ENCODE measurements at places on chromosomes 1 and 21.

DNA sequence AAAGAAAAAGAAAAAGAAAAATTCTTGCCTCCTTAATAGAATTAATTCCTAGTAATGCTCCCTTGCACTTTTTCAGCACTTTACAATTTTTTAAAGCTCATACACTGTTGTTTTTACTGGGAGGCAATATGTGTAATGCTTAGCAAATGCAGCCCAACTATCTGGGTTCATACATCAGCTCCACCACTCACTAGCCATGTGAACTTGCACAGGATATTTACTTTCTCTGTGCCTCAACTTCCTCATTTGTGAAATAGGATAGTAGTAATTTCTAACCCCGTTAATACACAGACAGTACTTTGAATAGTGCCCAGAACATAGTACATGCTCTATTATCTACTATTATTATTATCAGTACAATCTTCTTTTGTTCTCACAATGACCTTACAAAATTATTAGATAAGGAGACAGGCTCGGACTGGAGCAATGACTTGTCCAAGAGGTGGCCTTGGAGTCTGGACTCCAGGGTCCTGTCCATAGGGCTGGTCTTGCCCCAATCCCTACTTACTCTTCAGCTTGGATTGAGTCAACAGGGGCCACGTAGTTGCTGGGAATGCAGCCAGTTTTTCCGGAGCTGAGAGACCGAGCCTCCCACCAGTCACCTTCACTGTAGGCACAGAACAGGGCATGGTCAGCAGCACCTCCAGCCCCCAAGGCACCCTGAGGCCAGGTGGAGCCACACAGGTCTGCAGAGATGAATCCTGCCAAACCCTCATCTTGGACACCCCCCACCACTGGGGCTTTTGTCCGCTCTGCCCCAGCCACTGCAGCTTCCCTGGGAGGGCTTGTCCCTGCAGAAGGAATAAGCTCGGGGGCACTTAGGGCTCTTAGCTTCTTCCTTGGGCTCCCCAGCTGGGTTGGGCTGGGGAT, 13.7 kb downstream of the FGR start:
- DNase-seq = no peak

DNA sequence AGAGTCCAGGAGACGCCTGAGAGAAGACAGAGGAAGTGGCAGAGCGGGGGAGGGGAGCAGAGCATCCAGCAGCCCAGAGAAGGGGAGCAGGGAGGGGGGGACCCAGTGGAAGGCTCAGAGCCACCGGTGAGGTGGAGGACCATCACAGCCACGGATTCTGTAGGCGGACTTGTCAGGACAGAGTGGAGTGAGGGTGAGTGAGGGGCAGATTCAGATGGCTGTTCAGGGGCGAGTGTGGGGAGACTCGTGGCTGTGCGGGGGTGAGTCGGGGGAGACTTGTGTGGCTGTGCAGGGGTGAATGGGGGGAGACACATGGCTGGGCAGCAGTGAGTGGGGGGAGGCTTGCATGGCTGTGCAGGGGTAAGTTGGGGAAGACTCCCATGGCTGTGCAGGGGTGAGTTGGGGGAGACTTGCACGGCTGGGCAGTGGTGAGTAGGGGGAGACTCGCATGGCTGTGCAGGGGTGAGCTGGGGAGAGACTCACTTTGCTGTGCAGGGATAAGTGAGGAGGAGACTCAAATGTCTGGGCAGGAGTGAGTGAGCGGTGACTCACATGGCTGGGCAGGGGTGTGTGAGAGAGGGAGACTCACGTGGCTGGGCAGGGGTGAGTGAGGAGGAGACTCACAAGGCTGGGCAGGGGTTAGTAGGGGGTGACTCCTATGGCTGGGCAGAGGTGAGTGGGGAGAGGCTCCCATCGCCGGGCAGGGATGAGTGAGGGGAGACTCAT, 56.8 kb upstream of the ABCG1 start:
- no peak for DNase-seq

- DNase-seq = no peak
These were observed 1.0 kb downstream of the CCDC181 start for GRCh38 chr1:169426174-169426705.

DNA sequence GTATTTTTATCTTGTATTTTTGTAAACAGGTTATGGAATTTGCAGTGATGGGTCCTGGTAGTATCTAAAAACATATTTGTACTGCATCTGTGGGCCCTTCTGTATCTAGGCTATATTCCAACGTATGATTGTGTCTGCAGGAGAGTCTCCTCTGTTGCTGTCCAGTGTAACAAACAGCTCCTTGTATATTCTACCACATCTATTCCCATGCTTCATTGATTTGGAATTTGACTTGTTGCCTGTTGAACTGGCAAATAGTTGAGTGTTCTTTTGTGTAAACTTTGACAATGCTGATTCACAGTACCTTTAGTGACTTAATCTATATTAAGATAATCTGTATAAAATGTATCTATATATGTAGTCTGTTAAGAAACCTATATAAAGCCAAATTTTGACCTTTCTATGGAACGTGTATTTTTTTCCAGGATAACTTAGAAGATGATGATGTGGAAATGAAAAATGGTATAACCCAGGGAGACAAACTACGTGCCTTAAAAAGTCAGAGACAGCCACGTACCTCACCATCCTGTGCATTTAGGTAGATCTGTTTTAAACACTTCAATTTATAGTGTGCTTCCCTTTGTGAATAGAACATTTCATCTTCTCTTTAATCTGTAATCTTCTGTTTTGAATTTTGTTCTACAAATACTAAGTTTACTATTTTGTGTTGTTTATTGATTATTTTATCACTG, 43.4 kb upstream of the GPR88 start:
- DNase-seq = no peak

DNA sequence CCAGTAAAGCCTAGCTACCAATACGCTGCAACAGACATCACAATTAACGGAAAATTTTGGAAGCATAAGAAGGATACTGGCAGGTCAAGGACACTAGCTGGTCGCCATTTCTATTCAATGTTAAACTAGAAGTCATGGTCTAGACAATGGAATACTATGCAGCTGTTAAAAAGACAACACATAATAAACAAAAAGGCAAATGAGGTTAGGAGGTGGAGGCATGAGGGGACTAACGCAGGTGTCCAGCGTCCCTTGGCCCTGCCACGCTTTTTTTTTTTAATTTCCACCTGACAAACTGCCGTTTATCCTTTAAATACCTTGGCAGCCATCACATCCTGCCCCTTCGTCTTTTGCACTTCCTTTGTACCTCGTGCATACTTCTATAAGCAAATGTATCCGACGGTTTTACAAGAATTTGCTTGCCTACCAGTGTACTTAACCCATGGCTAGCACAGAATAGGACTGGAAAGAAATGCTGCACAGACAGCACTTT, 698 bp upstream of the SLC22A15 start:
- no peak for DNase-seq

DNA sequence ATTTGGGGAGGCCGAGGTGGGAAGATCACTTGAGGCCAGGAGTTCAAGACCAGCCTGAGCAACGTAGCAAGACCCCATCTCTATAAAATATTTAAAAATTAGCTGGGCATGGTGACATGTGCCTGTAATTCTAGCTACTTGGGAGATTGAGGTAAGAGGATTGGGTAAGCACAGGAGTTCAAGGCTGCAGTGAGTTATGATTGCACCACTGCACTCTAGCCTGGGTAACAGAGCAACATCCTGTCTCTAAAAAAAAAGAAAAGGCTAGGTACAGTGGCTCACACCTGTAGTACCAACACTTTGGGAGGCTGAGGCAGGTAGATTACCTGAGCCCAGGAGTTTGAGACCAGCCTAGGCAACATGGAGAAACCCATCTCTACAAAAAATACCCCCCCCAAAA, 35.7 kb upstream of the RCC1 start:
- no peak for DNase-seq

- DNase-seq = no peak
These were observed 77.9 kb upstream of the TNFSF4 start for GRCh38 chr1:173285048-173285447.

- no peak for DNase-seq
These were observed 827.1 kb upstream of the B3GALT2 start for GRCh38 chr1:194013561-194013960.

- DNase-seq = no peak
These were observed 26.6 kb downstream of the SDE2 start for GRCh38 chr1:225972344-225973152.

GRCh38 chr1:16250524-16251251, 13.7 kb upstream of the CPLANE2 start:
- no peak for DNase-seq

GRCh38 chr1:42476605-42477004, 13.5 kb downstream of the CCDC30 start:
- no peak for DNase-seq

- no peak for DNase-seq
These were observed 20.5 kb downstream of the SSBP3 start for GRCh38 chr1:54385727-54386022.

GRCh38 chr21:31408301-31409088, 64.4 kb upstream of the TIAM1 start:
- DNase-seq = no peak

DNA sequence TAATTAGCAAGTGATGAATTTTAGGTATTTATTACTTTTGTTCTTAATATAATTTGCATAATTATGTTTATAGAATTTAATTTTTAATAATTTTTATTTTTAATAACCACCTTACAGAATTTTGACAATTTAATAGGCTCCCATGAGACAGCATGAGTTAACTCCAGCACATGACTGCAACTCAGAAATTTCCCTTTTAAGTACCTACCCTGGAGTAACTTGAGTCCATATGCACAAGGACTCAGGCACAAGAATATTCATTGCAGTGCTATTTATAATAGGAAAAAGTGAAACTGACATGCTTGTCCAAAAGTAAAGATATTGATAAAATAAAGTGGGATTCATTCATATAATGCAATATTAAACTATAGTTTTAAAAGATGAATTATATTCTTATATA, 54.1 kb upstream of the C1orf53 start:
- no peak for DNase-seq

DNA sequence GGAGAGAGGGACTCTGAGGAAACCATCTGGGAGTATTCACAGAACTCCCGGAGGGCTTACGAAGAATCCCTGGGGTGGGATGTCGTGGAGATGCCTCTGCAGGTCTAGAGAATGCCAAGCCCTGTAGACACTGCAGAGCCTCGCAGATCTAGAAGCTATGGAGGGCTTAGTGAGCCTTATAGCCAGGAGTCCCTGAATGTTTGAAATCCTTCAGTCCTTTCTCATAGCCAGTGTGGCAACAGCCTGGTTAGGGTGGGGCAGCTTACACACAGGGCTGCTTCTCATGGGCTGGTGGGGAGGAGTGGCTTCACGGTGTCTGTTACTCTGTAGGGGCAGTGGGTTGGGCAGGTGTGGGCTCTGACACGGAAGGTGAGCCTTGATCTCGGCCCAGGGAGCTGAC, 44.2 kb upstream of the KDM4A start:
- no peak for DNase-seq

GRCh38 chr1:224432146-224432545, 2.5 kb downstream of the WDR26 start:
- DNase-seq = no peak

DNA sequence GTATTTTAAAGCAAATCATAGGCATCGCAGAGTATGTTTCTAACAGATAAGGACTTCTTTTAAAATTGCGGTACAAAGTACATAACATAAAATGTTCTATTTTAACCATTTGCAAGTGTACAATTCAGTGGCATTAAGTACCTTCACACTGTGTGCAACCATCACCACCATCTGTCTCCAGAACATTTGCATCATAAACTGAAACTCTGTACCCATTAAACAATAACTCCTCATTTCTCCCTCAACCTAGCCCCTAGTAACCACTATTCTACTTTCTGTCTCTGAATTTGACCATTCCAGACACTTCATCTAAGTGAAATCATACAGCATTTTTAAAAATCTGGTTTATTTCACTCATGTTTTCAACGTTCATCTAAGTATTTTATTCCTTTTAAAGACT, 16.6 kb upstream of the ATF3 start:
- no peak for DNase-seq

GRCh38 chr1:67170751-67171573, 4.7 kb downstream of the IL23R start:
- no peak for DNase-seq

DNA sequence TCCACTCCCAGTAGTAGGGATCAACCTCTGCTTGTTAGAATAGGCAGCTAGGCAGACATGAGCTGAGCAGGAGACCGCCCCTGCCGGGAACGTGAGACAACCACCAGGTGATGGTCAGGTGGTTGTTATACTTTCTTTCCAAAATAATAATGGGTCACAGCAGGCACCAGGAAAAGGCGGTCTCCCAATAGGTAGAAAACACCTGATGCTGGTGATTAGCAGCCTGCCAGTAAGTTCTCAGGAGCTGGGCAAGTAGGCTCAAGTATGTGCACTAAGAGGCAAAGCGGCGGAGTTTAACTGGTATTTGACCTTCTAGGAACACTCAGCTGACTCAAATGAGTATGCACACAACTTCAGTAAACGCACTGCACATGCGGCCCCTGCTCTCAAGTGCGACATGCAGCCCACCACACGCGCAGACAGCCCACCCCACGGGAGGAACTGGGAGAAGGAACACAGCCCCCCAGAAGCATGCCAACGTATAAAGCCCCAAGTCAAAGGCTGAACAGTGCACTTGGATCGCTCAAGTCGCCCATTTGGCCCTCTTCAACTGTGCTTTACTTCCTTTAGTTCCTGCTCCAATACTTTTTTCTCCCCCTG, 80.0 kb downstream of the DESI2 start:
- DNase-seq = no peak

DNA sequence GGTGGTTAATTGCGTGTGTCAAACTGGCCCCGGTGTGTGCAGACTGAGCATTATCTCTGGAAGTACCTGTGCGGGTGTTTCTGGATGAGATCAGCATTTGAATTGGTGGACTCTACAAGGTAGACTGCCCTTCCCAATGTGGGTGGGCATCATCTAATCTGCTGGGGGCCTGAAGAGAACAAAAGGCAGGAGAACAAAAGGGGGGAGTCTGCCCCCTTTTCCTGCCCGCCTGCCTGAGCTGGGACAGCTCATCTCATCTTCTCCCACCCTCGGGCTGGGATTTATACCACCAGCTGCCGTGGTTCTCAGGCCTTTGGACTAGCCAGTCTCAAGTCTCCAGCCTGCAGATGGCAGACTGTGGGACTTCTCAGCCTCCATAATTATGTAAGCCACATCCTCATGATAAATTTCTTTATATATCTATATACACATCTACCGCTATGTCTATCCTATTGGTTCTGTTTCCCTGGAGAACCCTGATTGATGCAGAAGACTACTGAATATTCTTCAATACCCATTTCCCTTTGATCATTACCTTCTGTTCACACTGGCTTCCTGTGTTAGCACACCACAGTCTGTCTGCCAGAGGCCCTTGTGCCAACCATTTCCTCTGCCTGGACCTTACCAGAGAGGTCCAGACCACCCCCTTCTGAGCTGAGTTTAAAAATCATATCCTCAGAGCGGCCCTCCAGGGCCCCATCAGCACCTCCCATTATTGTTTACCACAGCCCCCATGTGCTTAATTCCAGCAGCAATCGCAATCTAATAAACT, 25.2 kb downstream of the RCAN1 start:
- no peak for DNase-seq

DNA sequence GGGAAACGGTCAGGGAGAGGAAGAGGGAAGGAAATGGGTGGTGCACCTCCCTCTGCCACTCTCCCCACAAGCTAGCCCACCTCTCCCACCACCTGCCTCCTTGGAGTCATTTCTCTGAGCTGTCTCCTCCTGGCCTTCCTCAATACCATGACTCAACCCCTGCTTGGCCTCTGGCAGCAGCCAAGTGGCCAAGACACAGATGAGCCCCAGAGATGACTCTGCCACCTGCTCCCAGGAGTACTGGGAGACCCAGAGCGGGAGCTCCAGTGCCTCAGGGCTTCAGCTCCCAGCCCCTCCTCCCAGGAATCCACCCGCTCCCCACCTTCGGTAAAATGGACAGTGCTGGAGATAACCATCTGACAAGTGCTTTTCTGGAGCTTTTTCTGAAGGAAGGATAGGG, 2.6 kb downstream of the S100A16 start:
- no peak for DNase-seq

- no peak for DNase-seq
These were observed 50.1 kb downstream of the PIK3CD start for GRCh38 chr1:9701665-9702064.

Data from stimulated activated CD4-positive, alpha-beta T cell treated with anti-CD3 and anti-CD28 coated beads, Interleukin-15, amount 100 ng/mL, for 1 hour (primary cell).